ENCODE measurements at places on chromosomes 12 and 14.

DNA sequence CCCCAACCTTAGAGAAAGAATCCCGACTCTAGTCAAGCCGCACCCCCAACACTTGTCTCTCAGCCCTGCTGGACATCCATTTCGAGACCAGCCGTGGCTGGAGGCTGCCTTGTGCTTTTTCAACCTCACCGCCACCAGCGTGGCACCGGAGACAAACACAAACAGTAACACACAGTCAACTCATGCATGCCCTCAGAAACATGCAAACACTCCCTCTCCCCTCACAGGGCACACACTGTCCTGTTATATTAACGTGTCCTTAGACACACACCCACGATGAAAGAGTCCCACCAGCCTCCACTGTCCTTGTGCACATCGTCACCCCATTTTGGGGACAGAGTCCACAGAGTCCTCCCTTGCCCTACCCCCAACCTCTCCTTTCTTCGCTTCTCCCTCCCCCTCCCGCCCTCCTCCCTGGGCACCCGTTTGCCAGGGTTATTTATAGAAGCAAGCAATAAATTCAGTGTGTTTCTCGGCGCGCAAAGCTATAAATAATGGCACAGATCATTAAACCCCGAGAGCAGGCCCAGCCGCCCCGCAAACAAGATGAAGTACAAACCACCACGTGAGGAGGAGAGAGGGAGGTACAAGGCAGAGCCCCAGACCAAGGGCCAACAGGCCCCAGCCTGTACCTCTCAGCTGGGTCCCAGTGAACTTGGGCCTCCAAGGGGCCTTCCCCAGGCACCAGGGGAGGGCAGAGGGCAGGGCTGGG lies 27.9 kb downstream of the SMUG1 start:
- no peak for DNase-seq

DNA sequence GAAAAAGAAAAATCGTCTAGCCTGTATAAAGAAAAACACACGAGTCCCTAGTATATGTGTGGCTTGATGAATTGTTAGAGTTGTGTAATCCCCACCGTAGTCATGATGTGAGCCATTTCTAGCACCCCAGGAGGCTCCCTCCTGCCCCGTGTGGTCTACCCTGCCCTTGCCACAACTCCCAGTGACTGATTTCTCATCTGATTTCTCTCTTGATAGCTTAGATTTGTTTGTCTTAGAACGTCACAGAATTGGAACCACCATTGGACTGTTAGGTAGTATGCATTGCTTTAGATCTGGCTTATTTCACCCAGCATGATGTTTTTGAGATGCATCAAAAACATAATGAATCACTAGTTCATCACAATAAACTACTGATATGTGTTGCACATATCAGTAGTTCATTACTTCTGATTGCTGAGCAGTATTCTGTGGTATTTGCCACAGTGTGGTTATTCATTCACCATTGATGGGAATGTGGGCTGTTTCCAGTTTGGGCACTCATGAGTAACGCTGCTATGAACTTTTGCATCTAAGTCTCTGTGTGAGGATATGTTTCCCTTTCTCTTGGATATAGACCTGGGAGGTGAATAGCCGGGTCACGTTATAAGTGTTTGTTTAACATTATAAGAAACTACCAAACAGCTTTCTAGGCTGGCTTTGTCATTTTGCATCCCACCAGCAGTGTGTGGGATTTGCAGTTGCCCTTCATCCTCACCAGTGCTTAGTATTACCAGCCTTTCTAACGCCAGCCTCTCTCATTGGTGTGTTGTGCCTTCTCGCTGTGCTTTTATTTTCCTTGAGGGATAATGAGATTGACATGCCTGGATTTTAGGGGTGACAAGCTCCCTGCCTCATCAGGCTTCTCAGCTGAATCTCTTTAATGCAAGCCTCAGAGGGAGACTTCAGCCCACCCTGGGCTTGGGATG lies 31.9 kb upstream of the NCOR2 start:
- DNase-seq = no peak

DNA sequence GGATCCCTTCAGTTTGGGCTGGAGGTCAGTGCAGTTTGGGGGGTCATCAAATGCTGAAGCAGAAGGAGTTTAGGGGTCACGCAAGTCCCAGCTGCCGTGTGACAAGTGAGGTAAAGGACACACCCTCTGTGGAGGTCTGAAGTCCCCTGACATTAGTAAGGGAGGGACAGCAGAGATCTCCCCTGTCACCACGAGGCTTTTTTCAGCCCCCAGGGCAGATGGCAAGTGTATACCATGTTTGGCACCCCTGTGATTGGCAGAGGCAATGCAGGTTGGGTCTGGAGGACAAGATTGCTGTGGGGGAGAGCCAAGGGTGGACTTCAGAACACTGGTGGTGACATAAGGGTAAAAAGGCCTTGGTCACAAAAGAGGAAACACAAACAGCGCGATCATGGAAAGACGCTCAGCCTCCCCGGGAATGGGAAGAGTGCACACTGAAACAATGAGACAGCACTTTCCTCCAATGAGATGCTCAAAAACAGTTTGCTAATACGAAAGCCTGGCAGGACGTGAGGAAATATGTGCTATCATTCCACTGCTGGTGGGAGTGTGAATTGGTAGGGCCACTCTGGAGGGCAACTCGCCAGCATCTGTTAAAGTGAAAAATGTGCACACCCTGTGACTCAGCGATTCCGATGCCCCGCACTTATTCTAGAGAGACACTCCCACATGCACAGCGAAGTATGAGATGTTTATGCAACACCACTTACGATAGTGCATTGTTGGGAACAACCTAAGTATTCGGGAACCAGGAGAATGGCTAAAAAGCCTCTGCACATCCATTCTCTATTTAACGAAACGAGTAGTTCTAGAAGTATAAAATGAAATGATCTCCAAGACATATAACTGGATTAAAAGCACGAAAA lies 14.4 kb upstream of the CD27 start:
- DNase-seq = no peak

DNA sequence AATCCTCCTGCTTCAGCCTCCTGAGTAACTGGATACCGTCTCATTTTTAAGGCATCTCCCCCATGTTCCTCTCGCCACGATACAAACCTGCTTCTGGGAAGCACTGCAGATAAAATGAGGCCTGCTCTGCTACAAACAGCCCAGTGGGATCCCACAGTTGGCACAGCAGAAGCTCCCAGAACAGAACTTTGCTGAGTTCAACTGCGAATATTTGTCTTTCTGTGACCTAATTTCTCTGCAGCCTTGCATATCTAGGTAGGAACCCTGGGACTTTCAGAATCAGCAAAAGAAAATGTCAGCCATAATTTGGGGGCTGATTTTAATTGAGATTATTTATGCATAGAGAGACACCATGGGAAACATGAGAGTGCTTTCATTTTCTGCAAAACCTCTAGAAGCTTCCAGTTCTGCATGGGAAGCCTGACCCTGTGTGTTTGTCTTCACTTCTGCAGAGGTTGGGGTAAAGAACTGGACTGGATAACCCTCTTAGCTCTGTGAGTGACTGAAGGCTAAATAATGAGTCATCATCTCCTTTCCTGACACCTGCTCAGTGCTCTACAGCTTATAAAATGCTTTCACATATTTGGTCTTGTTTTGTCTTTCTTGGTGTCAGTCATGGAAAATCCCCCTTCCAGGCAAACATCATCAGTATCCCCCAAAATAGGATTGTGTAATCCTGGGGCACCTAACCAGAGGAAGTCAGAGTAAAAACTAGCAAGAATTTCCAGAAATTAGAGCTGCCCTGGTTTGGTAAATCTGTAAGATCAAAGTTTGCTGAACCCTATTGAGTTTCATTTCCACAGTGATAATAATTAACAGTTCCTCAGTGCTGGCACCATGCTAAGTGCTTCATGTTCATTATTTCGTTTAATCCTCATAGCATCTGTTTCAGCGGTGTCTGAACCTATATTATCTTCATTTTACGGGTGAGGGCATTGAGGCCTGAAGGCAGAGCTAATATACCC lies 185.8 kb downstream of the SLC15A4 start:
- no peak for DNase-seq

DNA sequence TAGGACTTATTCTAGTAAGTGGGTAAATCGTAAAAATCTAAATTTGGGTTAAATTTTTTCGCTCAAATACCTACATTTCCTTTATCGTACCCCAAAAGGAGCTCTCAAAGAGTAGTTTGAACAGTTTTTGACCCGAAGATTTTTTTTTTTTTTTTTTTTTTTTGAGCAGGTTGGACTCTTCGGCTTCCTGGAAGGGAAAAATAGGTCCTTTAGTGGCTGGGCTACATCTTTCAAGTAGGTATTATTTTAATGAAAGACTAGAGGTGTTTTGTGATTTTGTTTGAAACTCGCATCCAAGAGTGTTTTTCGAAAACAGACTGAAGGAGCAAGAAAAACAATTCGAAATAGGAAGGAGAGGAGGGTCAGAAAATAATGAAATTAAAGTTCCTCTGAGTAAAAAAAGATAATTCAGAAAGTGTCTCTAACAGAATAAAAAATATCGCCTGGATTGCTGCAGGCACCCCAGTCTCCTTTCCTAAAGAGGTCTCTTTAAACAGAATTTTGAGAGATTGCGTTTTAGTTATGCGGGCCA lies 6.0 kb downstream of the CDKN1B start:
- DNase-seq = no peak

DNA sequence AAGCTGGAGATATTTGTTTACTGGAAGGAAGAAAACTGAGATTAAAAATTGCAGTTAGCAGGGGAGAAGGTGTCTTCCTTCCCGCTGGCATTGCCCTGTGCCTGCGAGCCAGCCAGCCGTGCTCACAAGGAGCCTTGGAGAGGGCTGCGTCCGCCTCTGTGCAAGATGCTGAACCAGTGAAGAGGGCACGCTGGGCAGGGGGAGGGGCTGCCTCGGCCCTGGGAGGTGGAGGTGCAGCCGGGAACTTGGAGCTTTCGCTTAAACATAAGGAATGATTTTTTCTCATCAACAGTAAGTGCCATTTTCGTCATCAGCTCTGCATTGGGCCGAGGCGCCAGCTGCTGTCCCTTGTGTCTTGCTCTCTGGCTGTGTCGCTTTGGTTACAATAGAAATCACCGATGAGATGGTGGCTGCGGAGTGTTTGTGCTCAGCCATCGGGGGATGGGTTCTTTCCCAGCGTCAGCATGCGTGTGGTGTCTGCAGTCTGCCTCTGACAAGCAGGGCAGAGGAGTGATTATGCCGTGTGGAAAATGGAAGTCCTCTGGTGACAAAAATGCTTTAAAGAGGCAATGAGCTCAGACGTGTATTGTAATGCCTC lies 97.3 kb downstream of the ESR2 start:
- no peak for DNase-seq

DNA sequence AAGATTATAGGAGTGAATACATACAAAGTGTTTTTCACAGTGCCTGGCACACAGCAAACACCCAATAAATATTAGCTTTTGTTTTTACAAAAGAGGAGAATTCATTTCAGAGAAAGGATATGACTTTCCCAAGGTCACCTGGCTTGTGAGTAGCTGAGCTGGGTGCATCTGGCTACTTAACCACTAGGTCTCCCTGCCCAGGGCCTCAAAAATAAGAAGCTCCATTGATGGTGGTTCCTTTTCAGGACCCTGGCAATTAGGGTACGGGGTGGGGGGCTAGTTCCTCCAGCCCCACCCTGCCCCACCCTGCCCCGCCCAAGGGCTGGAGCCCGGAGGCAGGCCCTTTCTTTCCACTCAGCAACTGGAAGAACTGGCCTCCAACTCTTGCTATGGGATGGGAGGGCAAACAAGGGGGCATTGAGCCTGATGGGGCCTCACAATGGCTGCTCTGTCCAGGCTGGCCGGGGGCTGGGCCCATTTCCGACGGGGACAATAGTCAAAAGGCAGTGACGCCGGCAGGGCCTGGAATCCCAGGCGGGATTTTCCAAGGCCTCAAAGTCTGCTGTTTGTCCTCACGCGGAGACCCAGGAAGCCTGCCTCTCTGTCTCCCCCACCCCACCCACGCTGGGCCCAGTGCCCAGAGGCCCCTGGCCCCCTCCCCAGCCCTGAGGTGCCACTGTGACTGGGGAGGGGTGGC lies 8.2 kb upstream of the ATG101 start:
- no peak for DNase-seq

DNA sequence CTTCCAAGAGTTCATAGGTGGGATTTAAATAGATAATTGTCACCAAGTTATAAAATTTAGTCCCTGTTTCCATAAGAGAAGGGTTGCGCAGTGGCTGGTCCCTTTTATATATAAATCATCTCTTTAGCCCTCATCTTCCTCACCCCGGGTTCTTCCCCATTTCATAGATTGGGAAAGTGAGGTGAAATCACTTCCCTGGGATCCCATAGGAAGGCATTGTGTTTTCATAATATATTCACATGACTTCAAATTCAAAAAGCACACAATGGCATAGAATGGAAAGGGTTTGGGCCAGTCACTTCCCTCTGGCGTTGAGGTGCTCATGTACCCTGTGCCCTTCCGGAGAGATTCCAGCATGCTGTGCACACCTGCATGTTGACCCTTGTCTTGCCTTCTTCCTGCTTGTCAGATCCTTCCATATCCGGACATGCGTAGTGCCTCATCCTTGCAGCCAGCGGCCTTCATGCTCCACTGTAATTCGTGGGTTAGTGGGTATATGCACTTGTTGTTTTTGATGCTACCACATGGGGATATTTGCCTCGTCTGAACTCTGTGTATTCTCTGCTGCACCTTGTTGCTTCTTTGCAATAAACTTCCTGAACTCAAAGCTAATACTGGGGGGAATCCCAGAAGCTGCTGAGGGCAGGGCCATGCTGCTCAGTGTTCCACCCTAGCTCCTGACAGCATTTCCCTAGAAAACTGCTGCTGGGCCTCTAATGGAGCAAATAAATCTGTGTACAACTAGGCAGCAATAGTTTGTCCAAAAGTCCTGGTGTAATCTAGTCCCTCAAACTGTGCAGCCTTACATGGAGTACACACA lies 59.6 kb downstream of the ANAPC7 start:
- DNase-seq = no peak

Measured in GM12891 (cell line).